Mononuclear cell (primary cell): ENCODE measurements at places on chromosomes 1 and 21. TPM values are rescaled to one million over a fixed set of nuclear protein-coding genes. Genes with fewer than 3 reads are reported as not detected.

The SLC25A34 gene
- 1.0 TPM for total RNA-seq

The FGGY gene
- total RNA-seq: 15.2 TPM

The NKAIN1 gene
- total RNA-seq: under 0.01 TPM

The ZSCAN20 gene
- total RNA-seq: 0.10 TPM

The CD1E gene
- 0.52 TPM for total RNA-seq

The FMO5 gene
- 3.5 TPM for total RNA-seq

The COL8A2 gene
- total RNA-seq: 1.9 TPM

The LCE2B gene
- total RNA-seq: not detected

The SERPINC1 gene
- 0.10 TPM for total RNA-seq

The TRIM46 gene
- 0.52 TPM for total RNA-seq
